ENCODE measurements at places on chromosomes 6 and 20. TPM values are rescaled to one million over a fixed set of nuclear protein-coding genes. Genes with fewer than 3 reads are reported as not detected.

DNA sequence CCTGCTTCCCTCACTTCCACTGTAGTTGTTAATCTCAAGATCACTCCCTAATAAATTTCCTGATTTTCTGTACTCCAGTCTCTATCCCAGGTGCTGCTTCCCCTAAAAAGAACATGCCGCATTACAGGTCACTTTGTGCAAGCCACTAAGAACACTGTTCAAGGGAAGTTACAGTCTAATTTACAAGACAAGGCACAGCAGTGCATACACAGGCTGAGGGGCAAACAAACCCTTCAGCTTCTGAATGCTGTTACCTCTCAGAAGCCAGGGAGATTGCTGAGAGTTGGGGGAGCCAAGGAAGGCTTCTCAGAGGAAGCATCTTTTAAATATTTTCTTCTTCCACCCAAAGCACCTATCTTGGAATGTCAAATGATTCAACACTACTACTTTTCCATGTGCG, 445.3 kb upstream of the FLRT3 start:
- no peak for DNase-seq

- peak; percentile 49 for DNase-seq
Measured at GRCh38 chr6:27505209-27506027, 32.5 kb upstream of the ZNF184 start.

- peak; percentile 34 for DNase-seq
Measured at GRCh38 chr6:108675226-108676200, 114.8 kb downstream of the FOXO3 start.

OR2J3 gene
- not detected for total RNA-seq

DNA sequence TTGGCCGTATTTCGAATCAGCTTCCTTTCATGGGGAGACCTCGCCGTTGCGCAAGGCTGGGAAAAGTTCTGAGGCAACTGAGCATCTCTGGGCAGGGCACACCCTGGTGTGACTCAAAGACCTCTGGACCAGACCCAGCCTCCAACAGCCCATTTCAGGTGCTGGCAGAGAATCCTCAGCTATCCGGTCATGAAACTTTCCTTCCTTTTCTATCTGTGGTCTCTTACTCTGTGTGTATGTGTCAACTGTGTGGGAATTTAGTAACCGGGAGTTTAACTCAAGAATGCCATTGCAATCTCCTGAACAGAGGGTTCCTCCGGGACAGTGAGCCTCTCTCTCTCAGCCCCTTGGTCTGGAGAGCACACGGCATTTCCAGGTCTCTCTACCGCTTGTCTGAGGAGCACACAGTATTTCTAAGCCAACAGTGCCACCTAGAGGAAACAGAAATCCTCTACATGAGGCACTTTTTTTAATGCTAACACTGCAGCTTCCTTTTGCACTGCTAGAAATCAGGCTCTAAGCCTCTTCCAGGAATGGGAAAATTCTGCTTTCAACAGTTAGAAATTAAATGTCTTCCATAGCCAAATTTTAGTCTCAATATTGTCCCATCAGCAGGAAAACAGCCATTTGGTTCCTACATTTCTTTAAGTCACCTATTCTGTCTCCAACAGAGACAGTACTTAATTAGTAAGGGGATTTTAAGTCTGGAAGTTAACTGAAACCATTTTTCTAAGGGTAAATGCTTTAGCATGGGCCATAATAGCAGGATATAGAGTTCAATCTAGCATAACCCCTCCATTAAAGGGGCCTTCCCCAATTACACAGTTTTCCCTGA, 32.7 kb downstream of the PLN start:
- peak; percentile 90 for DNase-seq

FLOT1 gene
- 109 TPM for total RNA-seq

SIRPB2 gene
- not detected for total RNA-seq

MACROD2 gene
- 1.3 TPM for total RNA-seq

DNA sequence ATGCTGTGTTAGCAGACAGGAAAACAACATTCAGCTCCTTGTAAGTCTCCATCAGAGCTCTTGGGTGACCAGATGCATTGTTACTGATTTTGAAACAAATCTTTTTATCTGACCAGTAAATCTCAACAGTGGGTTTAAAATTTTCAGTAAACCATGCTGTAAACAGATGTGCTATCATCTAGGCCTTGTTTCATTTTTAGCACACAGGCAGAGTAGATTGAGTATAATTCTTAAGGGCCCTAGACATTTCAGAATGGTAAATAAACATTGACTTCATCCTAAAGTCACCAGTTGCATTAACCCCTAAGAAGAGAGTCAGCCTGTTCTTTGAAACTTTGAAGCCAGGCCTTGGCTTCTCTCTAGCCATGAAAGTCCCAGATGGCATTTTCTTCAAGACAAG, 237.2 kb upstream of the BMP2 start:
- no peak for DNase-seq

DNA sequence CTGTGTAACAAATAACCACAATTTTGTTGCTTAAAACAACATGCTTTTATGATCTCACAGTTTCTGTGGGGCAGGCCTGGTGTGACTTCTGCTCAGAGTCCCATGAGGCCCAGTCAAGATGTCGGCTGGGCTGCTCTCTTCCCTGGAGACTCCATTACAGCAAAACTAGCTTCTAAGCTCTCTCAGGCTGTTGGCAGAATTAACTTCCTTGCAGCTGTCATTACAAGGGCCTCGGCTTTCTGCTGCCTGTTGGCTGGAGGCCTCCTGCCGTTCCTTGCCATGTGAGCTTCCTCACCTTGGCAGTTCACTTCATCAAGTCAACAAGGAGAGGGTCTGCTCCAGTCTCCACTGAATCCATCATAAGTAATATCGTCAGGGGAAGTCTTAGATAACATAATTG, 659.2 kb downstream of the PRKN start:
- no peak for DNase-seq

LIN28B gene
- not detected for total RNA-seq

Data from fibroblast of the aortic adventitia (primary cell).